ENCODE measurements at places on chromosomes 7 and 10.

GRCh38 chr10:120406376-120406775 is 50.7 kb upstream of the PLPP4 start:
- DNase-seq = no peak

- DNase-seq = peak; percentile 66
Observed at GRCh38 chr10:31928549-31929260, at the start of gene ARHGAP12. TSS of gene ARHGAP12 (minus strand) at chr10:31928831. CDS start at chr10:31908855, 19,976 bp downstream.

DNA sequence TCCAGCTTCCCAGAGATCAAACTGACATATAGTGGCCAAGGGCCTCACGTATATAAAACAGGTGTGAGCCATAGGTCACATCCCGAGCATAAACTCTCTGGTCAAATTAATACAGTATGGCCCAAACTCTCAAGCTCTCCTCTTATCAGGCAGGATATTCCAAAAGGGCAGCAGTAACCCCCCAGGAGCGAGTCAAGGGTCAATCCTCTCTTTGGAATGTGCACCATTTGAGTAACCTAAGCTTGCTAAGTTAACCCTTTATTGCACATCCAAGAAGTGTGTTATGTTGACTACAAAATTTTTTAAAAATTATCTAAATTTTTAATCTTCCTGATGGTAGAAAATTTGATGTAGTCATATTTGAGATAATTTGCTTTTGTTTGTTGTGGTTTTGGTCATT is 4.5 kb upstream of the TRIM24 start:
- DNase-seq = no peak

- DNase-seq = no peak
Observed at GRCh38 chr10:4678023-4678950, 147.7 kb upstream of the AKR1E2 start.

DNA sequence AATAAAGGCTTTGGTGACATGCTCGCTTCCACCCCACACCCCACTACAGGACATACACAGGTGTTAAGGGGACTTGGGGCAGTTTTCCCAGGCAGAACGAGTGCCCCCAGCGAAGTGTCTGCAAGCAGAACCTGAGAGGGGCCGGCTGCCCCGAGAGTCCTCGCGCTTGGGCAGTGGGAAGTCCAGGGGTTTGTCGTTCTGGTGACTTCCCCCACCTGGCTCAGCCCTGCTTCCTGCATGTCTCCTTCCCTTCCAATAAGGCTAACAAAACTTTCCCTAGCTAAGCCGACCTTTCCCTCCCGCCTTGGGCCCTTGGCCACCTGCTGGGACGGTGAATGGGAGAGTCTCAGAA is 916 bp downstream of the VWA2 start:
- no peak for DNase-seq

GRCh38 chr10:69865450-69865849 is 63.7 kb downstream of the COL13A1 start:
- no peak for DNase-seq

GRCh38 chr7:68425377-68425776 is 1172.9 kb upstream of the AUTS2 start:
- no peak for DNase-seq

- no peak for DNase-seq
Observed at GRCh38 chr7:57685418-57685817, 235.4 kb downstream of the ZNF716 start.

GRCh38 chr7:2598154-2598823 is 33.5 kb upstream of the TTYH3 start:
- DNase-seq = no peak

- DNase-seq = peak; percentile 52
Observed at GRCh38 chr7:75762350-75762917, 9.6 kb downstream of the CCL26 start.

- no peak for DNase-seq
Observed at GRCh38 chr10:17872191-17873091, 63.3 kb downstream of the MRC1 start.

- DNase-seq = no peak
Observed at GRCh38 chr10:15427843-15428414, 56.8 kb upstream of the FAM171A1 start.

GRCh38 chr7:35677582-35678356 is 17.2 kb downstream of the HERPUD2 start:
- DNase-seq = no peak

GRCh38 chr10:121886997-121887622 is 40.7 kb downstream of the ATE1 start:
- peak; percentile 40 for DNase-seq

Data from GM19239 (cell line).